Thymus (tissue), 14 donors: ENCODE measurements at places on chromosomes 7 and 10.

- no peak for DNase-seq
These were observed 29.7 kb downstream of the EBF3 start for GRCh38 chr10:129934196-129934925.

GRCh38 chr10:78863906-78864239 lies 204.9 kb upstream of the ZMIZ1 start:
- no peak for DNase-seq

GRCh38 chr7:47179812-47180515 lies 401.9 kb downstream of the TNS3 start:
- DNase-seq: no peak

DNA sequence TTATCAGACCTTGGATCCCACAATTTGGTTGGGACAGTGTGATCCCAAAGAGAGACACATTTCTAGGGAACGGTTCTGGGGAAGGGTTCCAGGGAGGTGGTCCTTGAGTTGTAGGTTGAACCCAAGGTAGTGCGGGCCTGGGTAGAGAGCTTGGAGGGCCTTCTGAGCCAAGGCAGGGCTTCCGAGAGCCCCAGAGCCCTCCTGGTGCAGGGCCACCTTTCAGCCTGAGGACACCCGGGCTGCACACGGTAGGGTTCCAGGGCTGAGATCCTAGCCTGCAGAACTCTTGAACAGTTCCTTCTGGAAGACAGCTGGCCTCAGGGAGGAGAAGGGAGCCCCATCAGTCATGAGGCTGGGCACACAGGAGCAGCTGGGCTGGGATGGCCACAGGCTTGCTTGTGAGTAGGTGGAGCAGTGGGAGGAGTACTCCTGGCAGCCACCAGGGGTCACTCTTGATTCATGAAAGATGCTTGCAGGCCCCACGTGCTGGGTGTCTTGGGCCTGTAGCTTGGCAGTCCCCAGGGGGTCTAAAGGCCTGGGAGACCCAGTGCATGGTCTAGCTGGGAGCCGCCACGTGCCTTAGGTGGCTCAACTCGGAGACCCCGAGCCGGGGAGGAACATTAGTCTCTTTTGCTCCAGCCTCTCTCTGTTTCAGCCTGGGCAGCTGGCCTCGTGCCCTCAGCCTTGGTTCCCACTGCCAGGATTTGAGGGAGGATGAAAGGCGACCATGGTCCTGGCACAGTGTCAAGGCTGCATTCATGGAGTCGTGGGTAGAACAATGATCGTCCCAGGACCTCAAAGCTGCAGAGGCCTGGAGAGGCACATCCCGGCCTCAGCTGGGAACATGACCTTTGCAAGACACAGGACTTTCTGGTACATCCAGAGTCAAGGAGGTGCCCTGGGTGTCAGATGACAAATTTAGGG lies 381.6 kb downstream of the TYW1 start:
- peak; percentile 40 for DNase-seq

- no peak for DNase-seq
These were observed 38.4 kb upstream of the TMEM273 start for GRCh38 chr10:49226594-49226993.

- no peak for DNase-seq
These were observed 998.3 kb downstream of the GATA3 start for GRCh38 chr10:9052767-9053166.

GRCh38 chr10:70241081-70241480 lies 7.9 kb upstream of the PPA1 start:
- DNase-seq: no peak

- no peak for DNase-seq
These were observed 173.4 kb upstream of the RHEB start for GRCh38 chr7:151693140-151693539.

DNA sequence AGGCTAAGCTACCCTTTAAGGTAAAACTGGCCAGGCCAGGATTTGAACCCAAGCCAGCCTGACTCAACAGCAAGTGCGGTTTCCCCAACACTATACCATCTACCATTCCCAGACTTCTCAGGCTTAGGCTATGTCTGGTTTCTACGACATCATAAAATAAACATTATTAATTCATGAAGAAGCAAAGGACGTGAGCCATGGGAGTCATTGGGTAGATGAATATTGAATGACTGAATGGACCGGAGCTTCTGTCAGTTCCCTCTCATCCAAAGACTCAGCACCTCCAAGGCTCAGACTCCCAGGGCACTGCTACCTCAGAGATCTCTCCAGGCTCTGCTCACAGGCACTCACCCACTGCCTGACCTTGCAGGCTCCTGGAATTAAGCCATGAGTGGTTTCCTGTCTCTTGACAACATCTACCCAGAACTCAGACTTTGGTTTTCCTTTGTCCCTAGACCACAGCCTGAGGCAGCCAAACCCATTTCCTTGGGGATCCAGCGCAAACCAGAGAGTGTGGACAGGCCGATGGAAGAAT lies 64.6 kb upstream of the STEAP1B start:
- no peak for DNase-seq

DNA sequence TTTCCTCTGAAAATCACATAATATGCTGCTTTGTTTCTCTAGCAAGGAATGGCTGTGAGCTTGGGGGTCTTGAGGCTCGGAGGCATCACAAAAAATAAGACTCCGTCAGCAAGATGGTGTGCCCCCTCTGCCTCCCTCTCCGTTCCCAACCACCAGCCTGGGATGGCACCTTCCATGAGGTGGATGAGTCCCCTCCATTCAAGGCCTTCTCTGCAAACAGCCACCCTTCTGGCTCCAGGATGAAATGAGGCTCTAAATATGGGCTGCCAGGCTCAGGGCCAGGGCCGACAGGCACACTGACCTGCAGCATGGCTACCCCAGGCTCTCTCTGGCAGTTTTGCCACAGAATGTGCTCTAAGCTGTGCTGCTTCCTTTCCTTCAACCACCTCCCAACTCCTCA lies 521.5 kb downstream of the PTPRN2 start:
- DNase-seq: no peak

GRCh38 chr10:34291466-34292193 lies 523.5 kb downstream of the PARD3 start:
- DNase-seq: no peak

GRCh38 chr7:31782411-31782991 lies 95.5 kb downstream of the PPP1R17 start:
- DNase-seq: peak; percentile 2

DNA sequence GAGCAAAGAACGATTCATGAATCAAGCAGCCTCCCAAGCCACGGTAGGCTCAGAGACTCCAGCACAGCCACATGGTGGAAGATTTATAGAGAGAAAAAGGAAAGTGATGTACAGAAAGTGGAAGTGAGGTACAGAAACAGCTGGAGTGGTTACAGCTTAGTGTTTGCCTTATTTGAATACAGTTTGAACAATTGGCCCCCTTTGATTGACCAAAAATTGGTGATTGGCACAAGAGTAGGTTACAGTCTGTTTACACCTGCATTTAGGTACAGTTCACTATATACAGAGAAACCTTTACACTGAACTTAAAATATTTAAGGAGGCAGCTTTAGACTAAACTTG lies 136.4 kb upstream of the ASAH2 start:
- DNase-seq: no peak

- peak; percentile 22 for DNase-seq
These were observed 187.1 kb downstream of the KIF20B start for GRCh38 chr10:89888321-89889070.

DNA sequence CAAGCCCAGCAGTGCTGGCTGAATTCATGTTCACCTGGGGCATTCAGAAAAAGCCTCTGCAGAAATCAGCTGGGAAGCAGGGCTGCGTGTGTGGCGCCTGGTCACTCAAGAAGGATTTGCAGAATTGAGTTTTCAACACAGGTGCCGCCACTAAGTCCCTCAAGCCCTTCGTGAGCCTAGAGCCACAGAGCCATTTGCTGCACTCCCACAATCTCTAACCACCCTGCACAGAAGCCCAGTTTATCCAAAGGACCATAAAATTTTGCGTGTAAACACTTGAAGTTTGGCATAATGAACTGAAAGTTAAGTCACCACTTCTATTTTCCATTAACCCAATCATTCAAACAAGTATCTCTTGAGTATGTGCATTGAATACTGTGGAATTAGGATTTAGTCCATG lies 136.2 kb downstream of the DIP2C start:
- DNase-seq: no peak

DNA sequence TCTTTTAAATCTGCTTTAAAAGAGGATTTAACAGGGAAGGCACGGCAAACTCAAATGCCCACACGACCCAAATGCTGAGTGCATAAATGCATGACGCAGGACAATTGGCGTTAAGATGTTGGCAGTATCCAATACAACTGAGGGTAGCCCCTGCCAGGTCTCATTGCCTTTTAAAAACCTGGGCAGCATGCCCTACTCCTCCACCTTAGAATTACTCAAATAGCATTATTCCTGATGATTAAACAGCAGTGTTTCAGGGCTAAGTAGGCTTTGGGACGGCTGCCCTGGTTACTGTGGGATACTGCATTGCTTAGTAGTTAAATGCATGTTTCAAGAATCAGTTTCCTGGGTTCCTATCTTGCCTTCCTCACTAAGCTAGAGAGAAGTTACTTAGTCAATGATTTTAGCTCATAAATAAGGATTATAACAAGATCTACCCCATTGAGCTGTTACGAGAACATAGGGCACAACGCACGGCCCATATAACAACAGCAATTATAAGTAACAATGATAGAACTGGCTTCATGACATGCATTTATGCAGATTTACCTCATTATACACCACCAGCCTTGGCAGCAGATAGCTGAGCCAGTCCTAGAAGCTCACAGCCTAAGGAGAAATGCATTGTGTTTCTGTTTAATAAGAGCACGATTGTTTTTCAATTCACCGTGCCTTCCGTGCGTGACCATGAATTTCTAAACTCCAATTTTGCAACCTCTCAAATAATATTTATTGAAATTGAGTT lies 7.9 kb downstream of the TUBAL3 start:
- DNase-seq: no peak

DNA sequence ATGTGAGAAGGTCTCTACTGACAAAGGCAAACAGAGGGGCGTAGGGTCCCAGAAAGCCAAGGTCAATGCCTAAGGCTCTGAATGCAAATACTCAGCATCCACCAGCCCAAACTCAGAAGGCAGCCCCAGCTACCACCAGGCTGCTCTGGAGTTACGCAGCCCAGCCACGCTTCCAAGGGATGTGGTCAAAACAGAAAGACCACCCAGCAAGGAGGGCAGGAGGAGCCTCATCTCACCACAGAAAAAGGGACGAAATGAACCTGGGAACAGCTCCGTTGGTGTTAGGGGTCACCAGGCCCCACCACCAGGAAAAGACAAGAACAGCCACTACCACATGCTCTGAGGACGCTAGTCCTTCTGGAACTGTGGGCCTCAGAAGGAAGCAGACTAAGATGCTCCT lies 65.1 kb downstream of the CTBP2 start:
- no peak for DNase-seq

DNA sequence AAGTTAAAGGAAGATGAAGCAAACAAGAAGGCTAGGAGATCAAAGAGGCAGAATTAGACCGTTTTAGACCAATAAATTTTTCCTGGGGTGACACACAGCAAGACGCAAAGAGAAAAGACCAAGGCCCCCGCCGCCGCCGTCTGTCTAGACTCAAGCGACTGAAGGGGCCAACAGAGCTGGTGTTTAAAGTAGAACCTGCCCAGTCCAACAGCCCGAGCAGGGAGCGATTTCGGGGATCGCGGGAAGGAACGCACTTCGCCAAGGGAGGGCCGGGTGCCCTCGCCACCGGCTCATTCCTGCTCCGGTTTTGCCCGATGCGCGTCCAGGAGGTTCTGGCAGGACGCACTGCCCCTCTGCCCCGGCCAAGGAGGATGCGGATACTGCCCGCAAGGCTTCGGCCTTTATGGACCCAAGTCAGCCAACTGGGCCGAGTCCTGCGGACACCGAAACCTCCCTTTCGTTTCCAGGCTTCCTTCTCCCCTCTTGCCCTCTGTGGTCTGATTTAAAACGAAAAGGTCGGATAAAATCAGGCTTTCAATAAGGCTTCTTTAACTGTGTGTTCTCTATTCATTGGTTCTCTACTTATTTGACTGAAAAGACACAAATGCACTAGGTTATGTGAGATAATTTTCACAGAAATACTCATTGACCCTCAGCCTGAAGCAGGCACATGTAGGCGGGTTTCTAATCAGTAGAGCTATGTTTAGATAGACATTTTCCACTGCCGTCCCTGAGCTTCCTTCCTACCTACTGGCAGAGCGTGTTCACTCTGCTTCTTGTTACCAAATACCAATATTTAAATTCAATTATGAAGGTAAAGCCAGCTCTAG lies 2.2 kb upstream of the HOXA7 start:
- no peak for DNase-seq

- DNase-seq: no peak
These were observed 249.6 kb downstream of the PLXDC2 start for GRCh38 chr10:20065814-20066213.

DNA sequence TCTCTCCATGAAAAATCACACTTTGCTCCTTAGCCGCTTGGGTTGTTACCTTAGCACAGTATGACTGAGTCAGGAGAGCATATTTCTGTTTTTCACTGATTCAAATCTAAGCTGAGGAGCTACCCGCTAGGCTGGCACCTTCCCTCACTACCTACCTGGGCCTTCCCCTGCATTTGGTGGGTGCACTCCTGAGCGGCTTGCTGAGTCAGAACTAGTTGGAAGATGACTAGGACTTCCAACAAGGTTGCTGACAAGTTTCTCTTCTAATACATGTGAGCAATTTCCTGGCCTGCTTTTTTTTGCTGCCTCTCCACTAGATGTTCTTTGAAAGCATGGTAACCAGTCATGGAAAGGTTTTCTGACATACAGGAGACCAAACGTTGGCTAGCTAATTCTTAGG lies 43.8 kb upstream of the SEC61G start:
- DNase-seq: no peak

DNA sequence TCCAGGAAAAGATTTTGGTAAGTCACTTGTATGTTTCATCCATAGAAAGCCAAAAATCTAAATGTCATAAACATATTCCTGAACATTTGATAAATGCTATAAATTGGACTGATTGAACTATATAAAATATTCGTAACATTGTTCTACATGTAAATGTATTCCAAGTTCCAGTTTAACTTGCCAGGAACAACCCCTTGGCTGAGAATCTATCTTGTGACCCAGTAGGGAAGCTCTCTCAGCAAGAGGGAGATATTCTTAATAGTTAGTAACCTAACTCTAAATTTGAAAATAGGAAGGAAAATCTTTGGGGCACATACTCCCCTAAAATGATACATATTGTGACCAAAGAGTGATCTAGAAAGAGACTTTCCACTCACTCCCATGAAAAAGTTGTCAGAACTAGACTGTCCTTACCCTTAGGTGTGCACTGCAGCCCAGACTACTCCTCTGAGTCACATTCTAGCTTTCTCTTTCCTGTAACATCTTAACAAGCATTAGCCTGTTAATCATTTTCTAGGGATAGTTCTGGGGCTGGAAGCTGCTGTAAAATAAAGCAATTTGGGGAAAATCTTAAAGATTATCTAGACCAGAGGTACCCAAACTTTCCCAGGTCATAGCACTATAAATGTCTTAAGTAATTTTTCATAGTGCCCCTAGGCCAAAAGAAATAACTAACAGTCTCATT lies 73.7 kb upstream of the SKAP2 start:
- DNase-seq: no peak

GRCh38 chr7:28539289-28539981 lies 127.1 kb downstream of the CREB5 start:
- no peak for DNase-seq

DNA sequence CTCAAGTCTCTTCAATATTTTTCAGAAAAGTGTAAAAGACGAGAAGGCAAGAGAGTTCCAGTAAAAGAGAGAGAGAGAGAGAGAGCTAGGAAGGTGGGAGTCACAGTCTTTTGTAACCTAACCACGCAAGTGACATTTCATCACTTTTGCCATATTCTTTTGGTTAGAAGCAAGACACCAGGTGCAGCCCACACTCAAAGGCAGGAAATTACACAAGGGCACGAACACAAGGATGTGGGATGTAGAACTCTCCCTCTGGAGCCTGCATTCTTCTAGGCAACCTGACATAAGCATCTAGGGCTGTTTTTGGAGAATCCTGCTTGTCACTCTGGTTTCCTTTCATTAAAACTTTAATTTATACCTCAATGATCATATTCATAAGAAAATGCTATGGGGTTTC lies 1213.1 kb downstream of the DNAJB9 start:
- no peak for DNase-seq
